ENCODE measurements at places on chromosomes 3 and 15.

- no peaks in the 10 kb centered on the region for H3K4me1 ChIP-seq
- H3K4me3 ChIP-seq = no peak overlapping the region
- DNase-seq = no peak
- H3K36me3 ChIP-seq = no peaks in the 10 kb centered on the region
- no peaks in the 10 kb centered on the region for H3K27me3 ChIP-seq
Observed at GRCh38 chr15:100174904-100175275, 166.9 kb downstream of the ADAMTS17 start.

GRCh38 chr3:95289295-95289694, 1226.4 kb downstream of the NSUN3 start:
- H3K4me3 ChIP-seq = no peak overlapping the region
- no peak overlapping the region for H3K27ac ChIP-seq
- no peaks in the 10 kb centered on the region for H3K36me3 ChIP-seq
- no peak for DNase-seq
- H3K27me3 ChIP-seq = no peaks in the 10 kb centered on the region

DNA sequence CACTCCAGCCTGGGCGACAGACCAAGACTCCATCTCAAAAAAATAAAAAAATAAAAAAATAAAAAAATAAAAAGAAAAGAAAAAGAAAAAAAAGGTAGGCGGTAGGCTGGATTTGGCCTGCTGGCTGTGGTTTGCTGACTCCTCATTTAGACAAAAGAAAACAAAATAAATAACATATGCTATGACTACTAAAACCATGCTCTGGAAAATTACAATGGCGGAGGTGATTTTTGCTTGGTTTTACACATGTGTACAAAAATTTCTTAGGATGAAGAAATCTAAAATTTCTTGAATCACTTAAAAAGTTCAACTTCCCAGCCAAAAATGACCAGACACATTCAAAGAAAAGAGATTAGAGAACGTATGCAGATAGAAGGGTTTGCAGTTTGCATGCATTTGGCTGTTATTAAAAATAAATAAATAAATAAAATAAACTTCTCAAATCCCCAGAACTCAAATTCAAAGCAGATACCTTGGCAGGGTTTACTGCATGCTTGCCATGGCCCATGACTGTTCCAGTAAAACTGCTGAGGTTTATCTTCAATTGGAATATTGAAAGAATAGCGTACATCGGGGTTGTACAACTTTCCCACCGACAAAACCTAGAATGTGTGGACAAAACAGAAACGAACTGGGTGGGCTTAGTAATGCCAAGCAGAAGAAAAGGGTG, 65.9 kb downstream of the ADAMTS9 start:
- H3K27ac ChIP-seq = peak overlapping the region; percentile 48
- H3K27me3 ChIP-seq = no peaks in the 10 kb centered on the region
- H3K4me1 ChIP-seq = no peaks in the 10 kb centered on the region
- H3K36me3 ChIP-seq = peaks cover 58% of the 10 kb centered on the region

DNA sequence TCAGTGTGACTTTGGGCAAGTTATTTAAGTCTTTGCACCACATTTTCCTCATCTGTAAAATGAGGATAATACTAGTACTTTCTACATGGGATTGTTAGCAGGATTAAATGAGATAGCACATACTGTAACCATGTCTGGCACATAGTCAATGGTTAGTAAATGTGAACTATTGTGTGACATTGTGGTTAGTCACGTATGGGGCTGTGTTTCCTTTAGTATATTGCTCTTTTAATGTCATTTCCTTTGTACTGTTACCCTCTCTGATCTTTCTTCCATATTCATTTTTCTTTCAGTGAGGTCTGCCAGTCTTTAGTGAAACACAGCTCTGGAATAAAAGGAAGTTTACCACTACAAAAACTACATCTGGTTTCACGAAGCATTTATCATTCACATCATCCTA, 21.4 kb downstream of the OPA1 start:
- DNase-seq = no peak
- no peaks in the 10 kb centered on the region for H3K4me1 ChIP-seq
- H3K36me3 ChIP-seq = peaks cover 45% of the 10 kb centered on the region
- no peak overlapping the region for H3K4me3 ChIP-seq
- no peaks in the 10 kb centered on the region for H3K27me3 ChIP-seq
- no peak overlapping the region for H3K27ac ChIP-seq

DNA sequence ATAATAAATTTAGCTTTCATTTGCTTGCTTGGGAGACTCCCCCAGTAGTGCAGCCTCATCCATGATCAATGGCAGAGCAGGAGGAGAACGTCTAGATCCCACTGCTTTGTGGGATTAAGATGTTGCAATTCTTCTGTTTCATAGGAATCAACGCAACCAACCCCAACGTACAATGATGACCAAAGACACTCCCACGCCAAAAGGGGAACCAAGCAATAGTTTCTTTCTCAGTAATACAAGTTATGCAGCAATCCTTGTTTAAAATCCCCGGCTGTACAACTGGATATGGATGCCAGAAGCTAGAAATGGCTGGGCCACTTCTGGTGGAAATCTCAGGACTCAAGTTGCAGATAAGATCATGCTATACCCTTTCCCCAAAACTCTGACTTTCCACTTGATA, 411.2 kb downstream of the VPS13C start:
- H3K4me3 ChIP-seq = no peak overlapping the region
- H3K4me1 ChIP-seq = peaks cover 3% of the 10 kb centered on the region
- H3K27me3 ChIP-seq = peaks cover 19% of the 10 kb centered on the region
- no peak for DNase-seq

- no peaks in the 10 kb centered on the region for H3K36me3 ChIP-seq
- no peaks in the 10 kb centered on the region for H3K27me3 ChIP-seq
- DNase-seq = no peak
- no peak overlapping the region for H3K4me3 ChIP-seq
- no peak overlapping the region for H3K27ac ChIP-seq
Observed at GRCh38 chr3:55735976-55736375, 248.9 kb upstream of the WNT5A start.

- DNase-seq = no peak
- H3K4me3 ChIP-seq = no peak overlapping the region
- peaks cover 61% of the 10 kb centered on the region for H3K27me3 ChIP-seq
- H3K27ac ChIP-seq = no peak overlapping the region
- H3K36me3 ChIP-seq = peaks cover 1% of the 10 kb centered on the region
- peaks cover 7% of the 10 kb centered on the region for H3K4me1 ChIP-seq
Observed at GRCh38 chr3:97968376-97968775, 3.9 kb downstream of the RIOX2 start.

- H3K4me1 ChIP-seq = peaks cover 54% of the 10 kb centered on the region
- DNase-seq = no peak
- peaks cover 7% of the 10 kb centered on the region for H3K36me3 ChIP-seq
- peak overlapping the region; percentile 12 for H3K4me3 ChIP-seq
- peak overlapping the region; percentile 90 for H3K27ac ChIP-seq
Observed at GRCh38 chr3:37935290-37935668, 55.3 kb upstream of the VILL start.

GRCh38 chr3:189084620-189085019, 87.2 kb upstream of the TPRG1 start:
- H3K27me3 ChIP-seq = no peaks in the 10 kb centered on the region
- no peak overlapping the region for H3K27ac ChIP-seq
- no peaks in the 10 kb centered on the region for H3K36me3 ChIP-seq
- no peak for DNase-seq
- no peaks in the 10 kb centered on the region for H3K4me1 ChIP-seq

GRCh38 chr15:101358895-101359294, 63.8 kb upstream of the SNRPA1 start:
- H3K27ac ChIP-seq = peak overlapping the region; percentile 54
- H3K4me1 ChIP-seq = peaks cover 2% of the 10 kb centered on the region
- H3K4me3 ChIP-seq = no peak overlapping the region
- H3K27me3 ChIP-seq = peaks cover 7% of the 10 kb centered on the region
- no peaks in the 10 kb centered on the region for H3K36me3 ChIP-seq

DNA sequence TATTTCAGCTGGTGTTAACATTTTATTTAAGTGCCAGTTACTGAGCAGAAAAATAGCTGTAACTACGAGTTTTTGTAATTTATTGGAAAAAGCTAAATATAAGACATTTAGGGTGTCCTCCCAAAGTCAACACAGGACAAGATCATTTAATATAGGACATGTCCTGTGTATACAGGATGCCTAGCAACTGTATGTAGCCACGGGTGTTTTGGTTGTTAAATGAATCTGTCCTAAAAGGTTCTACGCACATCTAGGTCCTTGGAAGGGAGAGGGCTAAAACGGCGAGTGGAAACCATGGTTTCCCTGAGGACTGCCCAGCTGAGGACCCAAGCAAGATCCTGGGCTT, 565 bp upstream of the ZNF621 start:
- H3K27ac ChIP-seq = peak overlapping the region; percentile 98
- H3K4me1 ChIP-seq = peaks cover 21% of the 10 kb centered on the region
- no peak for DNase-seq

DNA sequence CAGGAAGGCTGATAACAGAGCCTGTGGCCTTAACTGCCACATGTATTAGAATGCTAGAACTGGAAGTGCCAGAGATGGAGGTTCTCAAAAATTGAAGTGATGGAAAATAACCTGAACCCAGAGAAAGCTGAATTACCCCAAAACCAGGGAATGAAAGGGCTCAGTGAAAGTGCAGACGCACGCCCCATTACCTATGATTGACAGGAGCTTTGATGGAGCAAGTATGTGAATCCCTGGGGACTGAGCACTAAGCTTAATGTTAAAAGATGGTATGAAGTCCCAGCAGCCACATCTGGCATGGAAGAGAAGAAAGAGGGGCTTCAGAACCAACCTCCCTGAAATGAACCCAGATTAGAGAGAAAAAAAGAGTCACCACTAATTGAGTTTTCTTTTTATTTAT, 118.4 kb upstream of the FHIT start:
- no peak for DNase-seq
- H3K4me1 ChIP-seq = peaks cover 4% of the 10 kb centered on the region
- H3K27ac ChIP-seq = no peak overlapping the region
- H3K36me3 ChIP-seq = no peaks in the 10 kb centered on the region
- H3K27me3 ChIP-seq = no peaks in the 10 kb centered on the region
- H3K4me3 ChIP-seq = no peak overlapping the region

DNA sequence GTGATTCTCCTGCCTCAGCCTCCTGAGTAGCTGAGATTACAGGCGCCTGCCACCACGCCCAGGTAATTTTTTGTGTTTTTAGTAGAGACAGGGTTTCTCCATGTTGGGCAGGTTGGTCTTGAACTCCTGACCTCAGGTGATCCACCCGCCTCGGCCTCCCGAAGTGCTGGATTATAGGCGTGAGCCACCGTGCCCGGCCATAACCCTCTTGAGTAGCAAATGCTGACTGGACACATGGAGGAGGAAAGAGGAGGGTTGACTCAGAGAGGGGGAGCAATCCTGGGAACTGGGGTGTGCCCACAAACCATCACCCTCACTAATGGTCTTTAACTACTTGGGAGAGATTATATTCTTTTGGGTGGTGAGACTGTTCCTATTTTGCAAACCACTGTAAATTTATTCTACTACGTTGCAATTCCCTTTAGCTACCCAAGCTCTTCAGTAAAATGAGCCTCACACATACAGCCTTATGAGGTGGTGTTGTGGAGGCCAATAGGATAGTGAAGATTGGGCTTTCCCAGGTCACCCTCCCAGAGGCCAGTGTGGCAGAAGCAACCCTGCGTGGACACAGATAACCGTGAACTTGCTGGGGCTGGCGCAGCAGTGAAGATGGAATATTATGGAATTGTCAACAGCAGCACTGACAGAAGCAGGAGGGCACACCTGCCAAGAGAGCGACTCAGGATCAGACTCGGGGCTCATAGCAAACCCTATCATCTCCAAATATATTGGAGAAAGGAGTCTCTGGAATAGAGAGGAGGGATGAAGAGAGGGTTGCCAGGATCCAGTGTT, 37.4 kb downstream of the TLNRD1 start:
- peaks cover 9% of the 10 kb centered on the region for H3K27me3 ChIP-seq
- H3K36me3 ChIP-seq = no peaks in the 10 kb centered on the region
- DNase-seq = no peak

- peaks cover 5% of the 10 kb centered on the region for H3K36me3 ChIP-seq
- peak; percentile 41 for DNase-seq
- peak overlapping the region; percentile 77 for H3K4me3 ChIP-seq
- peaks cover 5% of the 10 kb centered on the region for H3K4me1 ChIP-seq
- peak overlapping the region; percentile 98 for H3K27ac ChIP-seq
- no peaks in the 10 kb centered on the region for H3K27me3 ChIP-seq
Observed at GRCh38 chr15:94844538-94845389, 613.4 kb downstream of the MCTP2 start.

DNA sequence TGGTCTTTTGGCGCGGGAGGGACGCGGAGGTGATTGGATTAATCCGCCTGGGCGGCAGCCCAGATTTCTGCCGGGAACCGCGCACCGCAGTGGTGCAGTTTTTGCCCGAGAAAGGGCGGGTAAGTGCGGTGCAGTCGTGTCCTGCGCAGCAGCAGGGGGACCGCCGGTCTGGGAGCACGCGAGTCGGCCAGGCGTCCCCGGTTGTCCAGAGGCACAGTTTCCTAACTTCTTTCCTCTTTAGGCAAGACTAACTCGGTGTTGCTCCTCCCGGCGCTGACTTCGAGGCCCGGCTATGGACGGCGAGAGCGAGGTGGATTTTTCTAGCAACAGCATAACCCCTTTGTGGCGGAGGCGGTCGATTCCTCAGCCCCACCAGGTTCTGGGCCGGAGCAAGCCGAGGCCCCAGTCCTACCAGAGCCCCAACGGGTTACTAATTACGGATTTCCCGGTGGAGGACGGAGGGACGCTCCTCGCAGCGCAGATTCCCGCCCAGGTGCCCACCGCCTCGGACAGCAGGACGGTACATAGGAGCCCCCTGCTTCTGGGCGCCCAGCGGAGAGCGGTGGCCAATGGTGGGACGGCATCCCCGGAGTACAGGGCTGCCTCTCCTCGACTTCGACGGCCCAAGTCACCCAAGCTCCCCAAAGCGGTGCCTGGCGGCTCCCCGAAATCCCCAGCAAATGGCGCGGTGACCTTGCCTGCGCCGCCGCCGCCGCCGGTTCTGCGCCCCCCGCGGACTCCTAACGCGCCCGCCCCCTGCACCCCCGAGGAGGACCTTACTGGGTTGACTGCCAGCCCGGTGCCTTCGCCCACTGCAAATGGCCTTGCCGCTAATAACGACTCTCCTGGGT, 736 bp downstream of the ARHGEF26 start:
- H3K27ac ChIP-seq = peak overlapping the region; percentile 92
- H3K36me3 ChIP-seq = no peaks in the 10 kb centered on the region
- peaks cover 26% of the 10 kb centered on the region for H3K27me3 ChIP-seq
- H3K4me1 ChIP-seq = peaks cover 31% of the 10 kb centered on the region
- peak; percentile 30 for DNase-seq

GRCh38 chr3:149705416-149705815, 46.9 kb downstream of the COMMD2 start:
- H3K27me3 ChIP-seq = no peaks in the 10 kb centered on the region
- H3K36me3 ChIP-seq = no peaks in the 10 kb centered on the region
- H3K4me1 ChIP-seq = no peaks in the 10 kb centered on the region
- H3K27ac ChIP-seq = no peak overlapping the region

- no peak for DNase-seq
- no peaks in the 10 kb centered on the region for H3K27me3 ChIP-seq
- H3K4me3 ChIP-seq = no peak overlapping the region
- H3K27ac ChIP-seq = no peak overlapping the region
- peaks cover 10% of the 10 kb centered on the region for H3K4me1 ChIP-seq
Observed at GRCh38 chr3:56939834-56940233, 120.6 kb upstream of the SPATA12 start.

DNA sequence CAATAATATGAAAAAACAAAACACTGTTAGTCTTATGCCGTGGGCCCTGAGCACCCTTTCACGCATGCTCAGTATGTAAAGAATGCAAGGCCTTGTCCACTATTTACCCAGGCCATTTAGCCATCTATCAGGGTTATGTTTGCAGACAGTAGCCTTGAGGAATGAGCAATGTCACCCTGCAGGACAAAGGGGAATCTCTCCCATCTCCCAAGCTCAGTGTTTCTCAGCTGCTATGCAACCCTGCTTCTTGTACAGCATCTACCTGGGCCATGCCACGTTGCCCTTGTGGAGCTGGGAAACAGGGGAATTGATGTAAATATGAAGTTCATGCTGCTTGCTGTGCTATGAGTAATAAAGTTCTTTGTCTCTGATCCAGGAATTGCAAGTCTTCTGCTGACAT, 51.5 kb upstream of the SLCO2A1 start:
- H3K4me1 ChIP-seq = no peaks in the 10 kb centered on the region
- H3K27me3 ChIP-seq = no peaks in the 10 kb centered on the region
- no peak overlapping the region for H3K27ac ChIP-seq
- peaks cover 6% of the 10 kb centered on the region for H3K36me3 ChIP-seq

All from progenitor cell of endocrine pancreas (in vitro differentiated cells).